ENCODE measurements at places on chromosomes 2 and 18. TPM values are rescaled to one million over a fixed set of nuclear protein-coding genes. Genes with fewer than 3 reads are reported as not detected.

DNA sequence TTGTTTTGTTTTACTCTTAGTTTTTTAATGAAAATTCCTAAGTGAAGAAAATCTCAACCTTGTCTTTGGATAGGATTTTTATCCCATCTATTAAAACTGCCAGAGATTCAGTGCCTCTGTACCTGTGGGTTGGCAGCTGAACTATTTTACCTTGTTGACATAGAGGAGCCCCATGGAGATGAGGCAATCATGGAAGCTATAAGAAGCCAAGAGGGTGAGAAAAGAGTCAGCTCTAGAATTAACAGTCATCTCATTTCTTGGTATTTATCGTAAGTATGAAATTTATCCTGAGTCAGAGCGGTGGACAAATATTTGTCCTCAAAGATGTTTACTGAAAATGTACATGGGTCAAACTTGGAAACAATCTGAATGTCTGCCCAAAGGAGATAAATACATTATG lies 35.8 kb upstream of the PGAP1 start:
- H3K4me1 ChIP-seq, result no peaks in the 10 kb centered on the region
- H3K27me3 ChIP-seq, result no peaks in the 10 kb centered on the region
- no peak overlapping the region for H3K27ac ChIP-seq
- no peaks in the 10 kb centered on the region for H3K36me3 ChIP-seq

- H3K4me3 ChIP-seq, result no peak overlapping the region
- no peaks in the 10 kb centered on the region for H3K27me3 ChIP-seq
- no peak overlapping the region for H3K27ac ChIP-seq
- H3K4me1 ChIP-seq, result peaks cover 2% of the 10 kb centered on the region
- no peak for DNase-seq
- no peaks in the 10 kb centered on the region for H3K36me3 ChIP-seq
These were observed 113.3 kb downstream of the POLE4 start for GRCh38 chr2:75071766-75072165.

GRCh38 chr2:48200620-48201293 lies 294.5 kb upstream of the FBXO11 start:
- peaks cover 9% of the 10 kb centered on the region for H3K4me1 ChIP-seq
- H3K4me3 ChIP-seq, result no peak overlapping the region
- no peaks in the 10 kb centered on the region for H3K36me3 ChIP-seq
- no peak overlapping the region for H3K27ac ChIP-seq

- DNase-seq, result no peak
- no peak overlapping the region for H3K27ac ChIP-seq
- no peaks in the 10 kb centered on the region for H3K36me3 ChIP-seq
- no peaks in the 10 kb centered on the region for H3K27me3 ChIP-seq
- H3K4me1 ChIP-seq, result no peaks in the 10 kb centered on the region
These were observed 171.0 kb downstream of the SLC4A3 start for GRCh38 chr2:219798430-219798829.

GRCh38 chr2:219204425-219205164 lies 2.0 kb upstream of the ZFAND2B start:
- H3K4me3 ChIP-seq, result no peak overlapping the region
- H3K27me3 ChIP-seq, result no peaks in the 10 kb centered on the region
- peak; percentile 2 for DNase-seq
- H3K27ac ChIP-seq, result no peak overlapping the region
- H3K36me3 ChIP-seq, result peaks cover 19% of the 10 kb centered on the region
- no peaks in the 10 kb centered on the region for H3K4me1 ChIP-seq

DNA sequence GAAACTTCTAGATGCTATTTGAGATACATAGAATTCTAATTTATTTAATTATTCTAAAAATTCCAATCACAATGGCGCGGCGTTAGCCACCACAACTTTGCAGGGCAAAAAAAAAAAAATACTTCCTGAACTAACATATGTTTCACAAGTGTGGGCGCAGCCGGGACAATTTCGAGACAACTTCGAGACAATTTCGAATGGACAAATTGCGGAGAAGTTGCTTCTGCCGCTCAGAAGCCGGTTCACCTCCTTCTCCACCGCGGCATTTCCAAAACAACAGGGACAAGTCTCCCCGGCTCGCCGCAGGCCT lies 842 bp downstream of the PAX3 start:
- H3K27me3 ChIP-seq, result peaks cover 99% of the 10 kb centered on the region
- no peaks in the 10 kb centered on the region for H3K36me3 ChIP-seq
- H3K4me3 ChIP-seq, result peak overlapping the region; percentile 68
- 0 out of 2 replicates have a peak, but pooled peaks cover 1% of the 10 kb centered on the region for H3K4me1 ChIP-seq
- DNase-seq, result no peak
- H3K27ac ChIP-seq, result no peak overlapping the region

GRCh38 chr2:71880287-71880686 lies 267.4 kb downstream of the CYP26B1 start:
- H3K27me3 ChIP-seq, result no peaks in the 10 kb centered on the region
- no peaks in the 10 kb centered on the region for H3K36me3 ChIP-seq
- H3K27ac ChIP-seq, result no peak overlapping the region

DNA sequence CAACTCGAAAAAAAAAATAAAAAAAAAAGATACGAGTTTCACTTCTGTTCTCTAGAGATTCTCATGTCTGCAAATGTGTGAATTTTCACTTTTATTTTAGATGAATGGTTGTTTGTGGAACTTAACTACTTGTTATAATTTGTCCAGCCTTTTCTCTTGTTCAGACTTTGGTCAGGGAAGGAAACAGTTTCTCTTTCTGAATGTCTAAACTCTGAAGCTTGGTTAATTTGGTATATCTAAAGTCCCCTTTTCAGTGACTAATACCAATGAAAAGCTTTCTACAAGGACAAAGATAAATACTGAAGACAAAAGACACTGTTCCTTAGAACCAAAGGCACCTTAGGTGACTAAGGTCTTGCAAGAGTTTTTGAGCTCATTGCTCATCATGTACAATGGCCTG lies 144.4 kb upstream of the PIEZO2 start:
- no peak for DNase-seq
- no peaks in the 10 kb centered on the region for H3K36me3 ChIP-seq
- no peaks in the 10 kb centered on the region for H3K4me1 ChIP-seq
- no peak overlapping the region for H3K27ac ChIP-seq

DNA sequence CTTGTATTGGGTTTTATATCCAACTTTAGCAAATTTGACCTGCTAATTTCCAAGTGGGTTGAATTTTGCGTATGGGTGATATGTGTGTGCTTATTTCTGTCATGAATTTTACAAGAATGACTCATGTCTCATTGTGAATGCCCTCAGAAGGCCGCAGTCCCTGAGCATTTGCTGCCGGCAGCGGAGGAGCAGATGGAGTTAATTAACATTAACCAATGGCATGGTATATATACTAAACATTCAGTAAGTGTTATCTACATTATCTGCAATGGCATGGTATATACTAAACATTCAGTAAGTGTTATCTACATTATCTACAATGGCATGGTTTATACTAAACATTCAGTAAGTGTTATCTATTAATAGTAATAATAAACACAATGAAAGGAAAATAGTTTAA lies 90.1 kb downstream of the DOK6 start:
- DNase-seq, result no peak
- no peak overlapping the region for H3K27ac ChIP-seq

GRCh38 chr2:20091305-20091991 lies 40.0 kb upstream of the LAPTM4A start:
- no peaks in the 10 kb centered on the region for H3K27me3 ChIP-seq
- H3K4me1 ChIP-seq, result no peaks in the 10 kb centered on the region
- no peaks in the 10 kb centered on the region for H3K36me3 ChIP-seq
- no peak overlapping the region for H3K4me3 ChIP-seq

DNA sequence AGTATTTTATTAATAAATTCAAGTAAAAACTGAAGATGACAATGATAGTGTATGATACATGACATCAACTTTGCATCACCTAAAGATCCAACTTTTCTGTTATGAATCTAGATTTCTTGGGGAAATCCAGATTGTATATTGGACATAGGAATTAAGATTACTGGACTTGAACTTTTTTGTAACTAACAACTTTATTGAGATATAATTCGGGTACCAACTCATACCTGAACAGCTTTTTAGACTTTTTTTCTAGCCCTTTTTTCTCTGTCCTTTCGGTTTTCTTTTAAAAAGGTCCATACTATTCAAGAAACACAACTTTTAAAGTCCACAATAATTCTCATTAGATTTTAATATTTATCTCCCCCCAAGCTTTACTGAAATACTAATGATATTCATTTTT lies 1.1 kb upstream of the SOCS6 start:
- peak overlapping the region; percentile 72 for H3K4me3 ChIP-seq
- no peak overlapping the region for H3K27ac ChIP-seq
- no peak for DNase-seq
- no peaks in the 10 kb centered on the region for H3K27me3 ChIP-seq
- H3K36me3 ChIP-seq, result peaks cover 4% of the 10 kb centered on the region

The ALPP gene
- 0.20 TPM for total RNA-seq

- H3K36me3 ChIP-seq, result no peaks in the 10 kb centered on the region
- no peak overlapping the region for H3K27ac ChIP-seq
- no peaks in the 10 kb centered on the region for H3K27me3 ChIP-seq
- H3K4me3 ChIP-seq, result no peak overlapping the region
These were observed 38.5 kb downstream of the ROCK2 start for GRCh38 chr2:11305958-11306357.

The UGT1A8 gene
- total RNA-seq, result not detected

DNA sequence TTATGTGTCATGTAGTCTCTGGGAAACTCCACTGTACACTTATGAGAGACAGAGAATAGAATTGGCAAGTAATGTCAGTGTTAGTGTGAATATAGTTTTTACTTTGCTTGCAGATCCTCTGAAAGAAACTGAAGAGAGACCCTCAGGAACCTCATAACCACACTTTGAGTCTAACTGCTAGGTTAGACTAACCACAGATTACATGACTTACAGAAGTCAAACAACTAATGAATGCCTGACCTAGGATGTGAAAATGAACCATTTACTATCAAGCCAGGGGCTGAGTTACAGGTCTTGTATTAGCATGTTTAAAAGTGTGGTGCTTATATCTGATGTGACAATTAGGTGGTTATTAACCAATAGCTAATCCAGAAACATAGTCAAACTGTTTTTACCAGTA lies 280.4 kb upstream of the LRATD1 start:
- H3K27me3 ChIP-seq, result no peaks in the 10 kb centered on the region
- H3K36me3 ChIP-seq, result no peaks in the 10 kb centered on the region
- no peaks in the 10 kb centered on the region for H3K4me1 ChIP-seq
- DNase-seq, result no peak

DNA sequence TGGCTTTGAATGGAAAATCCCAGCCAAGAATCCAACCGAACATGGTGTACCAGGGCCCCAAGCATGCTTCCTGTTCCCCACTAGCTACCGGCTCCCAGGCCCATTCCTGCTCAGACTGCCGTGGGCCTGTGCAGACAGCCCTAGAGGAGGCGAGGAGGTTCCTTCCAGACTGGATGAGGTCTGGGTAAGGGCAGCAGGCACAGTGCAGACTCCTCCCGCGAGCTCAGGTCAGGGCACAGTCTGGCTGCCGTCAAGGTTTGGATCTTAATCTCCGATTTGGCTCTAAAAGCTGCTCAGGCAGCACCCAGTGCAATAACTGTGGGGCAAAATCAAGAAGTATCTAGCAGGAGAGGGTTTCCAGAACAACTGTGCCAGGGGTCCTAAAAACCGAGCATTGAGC lies 19.3 kb upstream of the TTR start:
- no peak for DNase-seq
- H3K4me1 ChIP-seq, result no peaks in the 10 kb centered on the region
- H3K4me3 ChIP-seq, result no peak overlapping the region
- H3K36me3 ChIP-seq, result no peaks in the 10 kb centered on the region

GRCh38 chr2:66233981-66234380 lies 200.9 kb upstream of the MEIS1 start:
- H3K4me1 ChIP-seq, result no peaks in the 10 kb centered on the region
- H3K27ac ChIP-seq, result no peak overlapping the region
- H3K27me3 ChIP-seq, result no peaks in the 10 kb centered on the region
- DNase-seq, result no peak

DNA sequence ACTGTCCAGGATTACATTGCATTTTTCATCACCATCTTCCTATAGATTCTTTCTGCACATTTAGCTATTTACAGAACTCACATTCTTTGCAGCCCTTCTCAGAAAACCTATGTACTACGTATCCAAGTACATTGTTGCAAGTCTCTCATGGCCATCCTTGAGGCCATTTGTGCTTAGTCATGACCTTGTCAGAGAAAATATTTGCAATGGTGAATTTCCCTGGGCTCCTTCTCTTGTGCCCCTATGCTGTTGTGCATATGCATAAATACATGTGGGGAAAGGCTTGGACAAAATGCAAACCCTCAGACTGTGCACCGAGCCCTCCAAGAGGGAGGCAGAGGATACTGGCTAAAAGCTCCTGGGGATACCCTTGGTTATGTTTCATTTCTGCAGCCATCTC lies 19.5 kb downstream of the IL36A start:
- no peak overlapping the region for H3K4me3 ChIP-seq
- no peak for DNase-seq
- no peaks in the 10 kb centered on the region for H3K36me3 ChIP-seq

The FOXD4L1 gene
- not detected for total RNA-seq

DNA sequence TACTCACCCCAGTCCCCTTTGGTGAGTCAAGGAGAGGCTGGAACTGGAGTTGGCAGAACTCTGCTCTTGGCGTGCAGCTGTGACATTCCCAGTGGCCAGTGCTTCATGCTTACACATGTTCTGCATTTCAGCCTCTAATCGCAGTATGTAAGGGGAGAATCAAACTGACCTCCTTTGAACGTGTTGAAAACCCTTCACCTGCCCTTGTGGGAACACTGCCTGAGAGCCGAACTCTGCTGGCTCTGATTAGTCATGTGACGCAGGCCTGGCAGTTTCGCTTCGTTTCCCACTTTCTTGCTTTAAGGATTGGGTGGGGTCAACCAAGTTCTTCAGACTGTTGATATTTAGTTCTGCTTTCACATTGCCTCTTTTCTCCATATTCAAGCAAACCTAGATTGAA lies 173.8 kb upstream of the BCL2L11 start:
- no peak for DNase-seq
- H3K4me3 ChIP-seq, result no peak overlapping the region
- H3K36me3 ChIP-seq, result peaks cover 17% of the 10 kb centered on the region
- H3K27ac ChIP-seq, result no peak overlapping the region
- H3K4me1 ChIP-seq, result no peaks in the 10 kb centered on the region

DNA sequence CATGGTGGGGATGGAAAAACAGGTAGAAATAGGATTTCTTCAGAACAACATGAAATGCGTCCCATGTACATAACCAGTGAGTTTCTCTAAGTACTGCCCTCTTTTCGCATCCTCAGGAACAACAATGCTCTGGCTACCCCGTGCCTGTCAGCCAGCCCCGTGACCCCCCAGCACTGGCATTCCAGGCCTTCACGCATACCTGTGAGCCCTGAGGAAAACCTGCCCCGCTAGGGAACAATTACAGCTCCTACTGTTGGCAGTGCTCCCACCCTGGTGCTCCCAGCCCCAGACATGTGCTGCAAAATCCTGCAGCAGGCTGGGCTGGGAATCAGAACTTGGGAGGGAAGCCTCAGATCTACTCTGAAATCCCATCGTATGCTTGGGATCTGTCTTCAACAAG lies 9.1 kb downstream of the SMAD7 start:
- H3K4me1 ChIP-seq, result peaks cover 9% of the 10 kb centered on the region
- H3K36me3 ChIP-seq, result peaks cover 83% of the 10 kb centered on the region
- no peak for DNase-seq
- no peaks in the 10 kb centered on the region for H3K27me3 ChIP-seq

The TET3 gene
- total RNA-seq, result 24.7 TPM

GRCh38 chr2:55926246-55926645 lies 2.7 kb upstream of the EFEMP1 start:
- H3K27ac ChIP-seq, result no peak overlapping the region
- H3K36me3 ChIP-seq, result no peaks in the 10 kb centered on the region
- H3K4me1 ChIP-seq, result peaks cover 4% of the 10 kb centered on the region

- H3K27me3 ChIP-seq, result no peaks in the 10 kb centered on the region
- H3K36me3 ChIP-seq, result peaks cover 4% of the 10 kb centered on the region
- no peak overlapping the region for H3K27ac ChIP-seq
- DNase-seq, result no peak
These were observed 255.1 kb downstream of the MYT1L start for GRCh38 chr2:2075875-2076529.

The MDH1B gene
- 1.3 TPM for total RNA-seq
